ENCODE measurements at places on chromosomes 2 and 18.

DNA sequence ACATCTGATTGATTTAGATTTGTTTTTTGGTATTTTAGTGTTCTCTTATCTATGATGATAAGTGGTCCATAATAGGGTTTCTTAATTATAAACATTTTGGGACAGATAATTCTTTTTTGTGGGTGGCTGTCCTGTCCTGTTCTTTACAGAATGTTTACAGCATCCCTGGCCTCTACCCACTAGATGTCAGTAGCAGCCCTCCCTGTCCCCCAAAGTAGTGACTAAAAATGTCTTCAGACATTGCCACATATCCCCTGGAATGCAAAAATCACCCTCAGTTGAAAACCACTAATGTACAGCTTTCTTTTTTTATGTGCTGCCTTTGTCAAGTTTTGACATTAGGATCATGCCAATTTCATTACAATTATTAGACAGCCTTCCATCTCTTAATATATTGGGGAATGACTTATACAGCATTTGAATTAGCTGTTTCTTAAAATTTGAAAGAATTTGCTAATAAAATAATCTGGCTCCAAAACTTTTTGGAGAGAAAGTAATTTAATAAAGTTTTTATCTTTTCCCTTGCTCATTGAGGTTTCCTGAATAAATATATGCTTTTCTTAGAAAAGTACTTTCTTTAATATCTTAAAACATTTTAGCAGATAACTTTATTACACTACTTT, 19.5 kb downstream of the WIPF1 start:
- no peak for DNase-seq

GRCh38 chr18:50194631-50195532, at the start of gene MYO5B:
Gene MYO5B (minus strand): TSS chr18:50195147. CDS start chr18:50194793, 354 bp downstream.
- DNase-seq, result peak; percentile 80

DNA sequence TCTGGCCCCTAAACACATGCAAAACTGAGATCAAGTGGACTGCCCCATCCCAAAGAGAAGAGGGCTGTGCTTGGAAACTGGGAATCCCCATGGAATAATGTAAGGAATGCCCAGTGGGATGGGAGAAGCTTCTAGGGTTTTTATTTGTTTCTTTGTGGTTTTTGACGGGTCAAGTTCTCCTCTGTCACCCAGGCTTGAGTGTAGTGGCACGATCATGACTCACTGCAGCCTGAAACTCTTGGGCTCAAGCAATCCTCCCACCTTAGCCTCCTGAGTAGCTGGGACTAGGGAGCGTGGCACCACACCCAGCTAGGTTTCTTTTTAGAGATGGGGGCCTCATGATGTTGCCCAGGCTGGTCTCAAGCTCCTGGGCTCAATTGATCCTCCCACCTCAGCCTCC, 101.7 kb upstream of the ZSWIM2 start:
- DNase-seq, result no peak

- no peak for DNase-seq
Measured at GRCh38 chr2:38571193-38571592, 31.5 kb downstream of the HNRNPLL start.

DNA sequence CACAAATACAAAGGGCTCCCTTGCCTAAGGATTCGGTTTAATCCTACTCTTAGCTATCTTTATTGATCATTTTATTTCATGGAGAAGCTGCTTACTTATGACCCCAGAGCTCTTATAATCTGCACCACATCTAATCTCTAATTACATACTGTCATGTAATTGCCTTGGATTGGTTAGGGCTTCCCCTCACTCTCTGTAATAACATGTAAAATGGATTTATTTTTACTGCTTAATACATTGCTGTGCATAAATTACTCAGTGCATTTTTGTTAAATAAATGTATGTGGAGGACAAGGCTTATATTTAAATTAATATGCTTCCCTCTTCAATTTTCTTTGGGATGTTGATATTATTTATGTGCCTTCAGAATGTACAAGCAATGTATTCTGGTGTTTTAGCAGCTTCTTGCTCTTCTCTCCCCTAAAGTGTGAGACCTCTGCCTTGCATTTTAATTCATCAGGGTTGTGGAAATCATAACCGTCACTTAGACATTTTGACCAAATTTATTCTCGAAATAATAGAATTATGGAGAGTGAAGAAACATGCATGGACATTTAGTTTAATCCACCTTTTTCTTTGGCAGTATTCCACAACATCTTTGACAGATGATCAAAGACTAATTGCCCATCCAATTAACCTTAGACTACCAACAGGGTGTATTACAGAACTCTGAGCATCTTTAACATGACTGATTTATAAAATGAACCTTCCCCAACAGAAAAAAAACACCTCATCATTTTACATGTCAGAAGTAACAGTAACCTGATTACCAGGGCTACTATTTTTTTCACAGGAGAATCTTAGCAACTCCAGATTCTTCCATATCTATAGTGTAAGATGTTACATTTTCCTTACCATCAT, 692.6 kb downstream of the LRRTM4 start:
- DNase-seq, result no peak
